Putamen (tissue), 1 donor: ENCODE measurements at places on chromosomes 2 and 18.

GRCh38 chr2:206968134-206969086, 29.1 kb downstream of the CPO start:
- DNase-seq: no peak

GRCh38 chr2:191061381-191061980, 47.5 kb upstream of the STAT1 start:
- no peak for DNase-seq

- DNase-seq: no peak
Observed at GRCh38 chr2:241378816-241379215, 22.7 kb downstream of the FARP2 start.

DNA sequence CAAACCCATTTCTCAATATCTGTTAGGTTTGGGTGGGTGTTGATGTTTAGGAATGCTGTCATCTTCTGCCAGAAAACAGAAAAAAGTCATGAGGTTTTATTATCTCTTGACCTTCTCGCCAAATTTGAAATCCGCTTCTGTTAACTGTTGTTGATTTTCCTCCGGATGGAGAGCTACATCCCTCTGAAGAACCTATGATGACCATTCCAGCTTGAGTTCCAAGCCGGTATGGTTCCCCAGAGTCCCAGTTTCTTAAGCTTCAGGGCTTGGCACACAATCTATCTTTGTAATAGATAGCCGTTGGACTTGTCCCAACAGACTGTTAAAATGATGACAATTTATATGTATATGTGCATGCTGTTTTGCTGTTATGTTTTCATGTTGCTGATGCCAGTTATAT, 1201.0 kb downstream of the LRP1B start:
- DNase-seq: no peak

DNA sequence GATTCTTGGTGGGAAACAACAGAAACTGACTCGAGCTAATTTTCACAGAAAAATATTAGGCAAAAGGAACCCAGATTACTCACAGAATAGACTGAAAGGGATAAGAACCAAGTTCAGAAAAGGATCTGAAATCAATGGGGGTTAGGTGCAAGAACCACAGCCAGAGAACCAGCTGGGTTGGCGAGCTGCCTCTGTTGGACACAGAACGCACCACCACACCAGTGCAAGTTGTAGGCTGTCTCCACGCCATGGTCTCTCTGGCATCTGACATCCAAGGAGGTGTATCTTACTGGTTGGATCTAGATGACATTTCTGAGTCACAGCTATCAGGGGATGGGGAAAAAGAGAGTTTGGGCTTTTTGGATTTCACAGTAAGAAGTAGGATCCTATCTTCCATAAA, 18.6 kb upstream of the ONECUT2 start:
- no peak for DNase-seq

GRCh38 chr2:101223814-101224231, 28.9 kb upstream of the CNOT11 start:
- no peak for DNase-seq

GRCh38 chr2:46826569-46827245, 88.9 kb downstream of the MCFD2 start:
- no peak for DNase-seq
